ENCODE measurements at places on chromosomes 1 and 21.

- no peak for DNase-seq
Observed at GRCh38 chr1:186605762-186606350, 74.4 kb downstream of the PTGS2 start.

DNA sequence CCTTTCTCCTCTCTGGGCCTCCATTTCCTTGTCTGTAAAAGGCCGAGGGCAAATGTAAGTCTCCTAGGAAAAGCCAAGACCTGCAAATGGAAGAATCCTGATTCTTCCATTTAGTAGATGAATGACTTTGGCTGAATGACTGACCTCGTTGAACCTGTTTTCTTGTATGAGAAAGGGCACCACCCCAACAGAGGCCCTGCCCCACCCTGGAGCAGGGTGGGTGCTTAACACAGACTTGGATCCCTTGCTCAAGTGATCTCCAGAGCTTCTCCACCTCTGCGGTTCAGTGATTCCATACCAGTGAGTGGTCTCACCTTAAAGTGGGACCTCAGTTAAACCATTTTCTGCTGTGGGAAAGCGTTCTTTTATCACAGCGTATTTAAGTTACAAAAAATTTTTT is 39.0 kb upstream of the GUCA2B start:
- no peak for DNase-seq

- no peak for DNase-seq
Observed at GRCh38 chr1:180498594-180498993, 3.8 kb downstream of the ACBD6 start.

GRCh38 chr1:101051688-101052638 is 26.4 kb upstream of the DPH5 start:
- no peak for DNase-seq

DNA sequence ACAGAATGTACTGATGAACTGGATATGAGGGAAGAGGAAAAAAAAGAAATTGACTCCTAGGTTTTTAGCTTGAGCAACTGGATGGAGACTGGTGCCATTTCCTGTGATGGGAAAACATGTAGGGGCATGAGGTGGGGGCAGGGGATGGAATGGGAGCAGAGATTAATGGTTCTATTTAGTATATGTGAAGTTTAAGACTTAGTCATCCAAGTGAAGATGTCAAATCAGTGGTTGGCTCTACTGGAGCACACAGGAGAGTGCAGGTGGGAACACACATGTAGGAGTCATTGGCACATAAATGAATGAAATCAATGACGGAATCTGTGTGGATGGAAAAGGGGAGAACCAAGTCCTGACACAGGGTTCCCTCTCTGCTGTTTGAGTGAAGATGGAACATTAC is 224.4 kb upstream of the COA6 start:
- DNase-seq, result no peak

DNA sequence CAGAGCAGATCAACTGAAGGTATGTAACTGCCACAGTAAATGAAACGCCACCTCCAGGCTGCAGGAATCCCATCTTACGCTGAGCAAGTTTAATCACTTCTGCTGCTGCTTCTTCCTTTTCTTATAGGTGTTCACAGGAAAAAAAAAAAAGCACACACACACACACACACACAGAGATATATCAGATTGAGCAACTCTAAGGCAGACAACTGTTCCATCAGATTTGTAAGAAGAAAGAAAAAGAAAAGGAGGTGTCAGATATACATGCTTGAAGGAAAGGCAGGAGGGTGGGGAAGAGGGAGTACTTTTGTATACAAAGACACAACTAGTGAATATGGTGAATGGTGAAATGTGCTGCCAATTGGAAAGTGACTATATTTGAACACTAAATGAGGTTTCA is 28.6 kb downstream of the DSTYK start:
- DNase-seq, result no peak

DNA sequence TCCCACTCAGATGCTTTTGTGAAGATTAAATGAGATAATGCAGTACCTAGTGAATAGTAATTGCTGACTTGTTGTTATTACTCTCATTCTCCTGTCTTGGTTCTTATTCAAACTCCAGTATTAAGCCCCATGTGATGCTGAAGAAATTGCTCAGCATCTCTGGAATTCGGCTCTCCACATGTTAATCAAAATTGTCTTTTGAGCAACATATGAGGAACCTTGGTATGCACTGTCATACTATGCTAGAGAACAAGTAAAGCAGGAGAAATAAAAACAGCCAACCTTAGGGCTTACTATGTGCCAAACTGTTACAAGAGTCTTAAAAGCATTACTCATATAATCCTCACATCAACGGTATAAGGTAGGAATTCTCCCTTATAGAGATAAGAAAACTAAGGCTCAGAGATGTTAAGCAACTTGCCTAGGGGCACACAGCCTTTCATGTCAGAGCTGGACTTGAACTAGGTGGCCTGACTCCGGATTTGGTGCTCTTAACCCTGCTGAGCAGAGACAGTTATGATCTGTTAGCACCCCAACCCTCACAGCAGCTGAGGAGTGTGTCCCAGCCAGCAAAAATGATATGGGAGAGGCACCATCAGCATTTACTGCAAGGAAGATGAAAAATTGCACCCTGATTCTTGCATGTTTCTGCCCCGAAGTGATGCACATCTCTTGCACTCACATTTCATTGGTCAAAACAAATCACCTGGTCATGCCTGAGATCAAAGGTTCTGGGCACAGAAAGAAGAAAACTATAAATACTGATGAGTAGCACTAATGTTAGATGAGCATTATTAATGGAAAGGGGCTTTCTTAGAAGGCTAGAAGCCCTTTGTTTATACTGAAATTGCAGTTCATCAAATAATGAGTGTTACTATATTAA is 102.3 kb downstream of the OMA1 start:
- no peak for DNase-seq

DNA sequence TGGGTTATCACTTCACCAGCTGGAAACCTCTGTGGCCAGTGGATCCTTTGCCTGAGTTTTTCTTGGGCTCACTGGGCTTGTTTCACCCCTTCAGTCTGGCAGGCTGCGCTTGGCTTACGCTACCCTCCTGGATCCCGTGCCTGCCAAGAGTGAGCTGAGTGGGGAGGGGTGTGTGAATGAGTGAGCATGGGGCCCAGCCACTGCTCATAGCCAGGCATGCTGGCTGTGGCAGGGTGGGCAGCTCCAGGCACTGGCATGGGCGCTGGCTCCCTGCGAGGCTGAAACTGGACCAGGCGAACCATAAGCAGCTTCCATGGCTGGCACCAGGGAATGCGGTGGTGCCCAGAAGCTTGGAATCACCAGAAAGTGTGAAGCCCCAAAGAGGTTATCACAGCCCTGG is 19.8 kb upstream of the GBP3 start:
- no peak for DNase-seq

DNA sequence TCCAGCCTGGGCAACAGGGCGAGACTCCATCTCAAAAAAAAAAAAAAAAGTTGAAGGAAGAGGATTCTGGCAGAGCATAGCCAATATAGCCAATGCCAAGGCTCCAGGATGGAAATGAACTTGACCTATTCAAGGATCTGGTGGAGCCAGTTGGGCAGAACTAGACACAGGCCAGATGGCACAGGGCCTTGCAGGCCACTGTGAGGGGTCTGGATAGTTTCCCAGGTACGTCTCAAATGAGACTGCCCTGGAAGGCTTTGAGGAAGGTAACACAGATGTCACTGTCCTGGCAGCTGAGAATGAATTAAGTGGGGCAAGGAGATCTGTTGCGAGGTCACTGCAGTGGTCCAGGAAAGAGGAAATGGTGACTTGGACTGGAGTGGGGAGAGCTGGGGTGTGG is 12.0 kb upstream of the ARHGEF19 start:
- DNase-seq, result no peak

- DNase-seq, result no peak
Observed at GRCh38 chr1:41341772-41342562, 19.3 kb upstream of the FOXO6 start.

DNA sequence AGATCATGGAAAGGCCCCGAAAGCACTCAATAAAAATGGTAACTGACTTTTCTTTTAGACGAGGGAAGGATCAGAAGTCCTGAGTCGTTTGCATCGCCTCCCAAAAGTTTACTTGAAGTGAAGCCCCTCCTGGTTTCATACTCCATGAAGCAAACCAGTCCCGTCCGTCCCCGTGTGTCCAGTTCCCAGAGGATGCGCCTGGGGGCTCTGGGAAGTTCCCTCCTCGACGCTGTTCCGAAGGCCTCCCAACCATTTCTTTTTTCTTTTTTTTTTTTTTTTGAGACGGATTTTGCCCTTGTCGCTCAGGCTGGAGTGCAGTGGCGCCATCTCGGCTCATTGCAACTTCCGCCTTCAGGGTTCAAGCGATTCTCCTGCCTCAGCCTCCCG is 661 bp upstream of the OSCP1 start:
- no peak for DNase-seq

- no peak for DNase-seq
Observed at GRCh38 chr1:14733048-14733778, 134.7 kb downstream of the KAZN start.

DNA sequence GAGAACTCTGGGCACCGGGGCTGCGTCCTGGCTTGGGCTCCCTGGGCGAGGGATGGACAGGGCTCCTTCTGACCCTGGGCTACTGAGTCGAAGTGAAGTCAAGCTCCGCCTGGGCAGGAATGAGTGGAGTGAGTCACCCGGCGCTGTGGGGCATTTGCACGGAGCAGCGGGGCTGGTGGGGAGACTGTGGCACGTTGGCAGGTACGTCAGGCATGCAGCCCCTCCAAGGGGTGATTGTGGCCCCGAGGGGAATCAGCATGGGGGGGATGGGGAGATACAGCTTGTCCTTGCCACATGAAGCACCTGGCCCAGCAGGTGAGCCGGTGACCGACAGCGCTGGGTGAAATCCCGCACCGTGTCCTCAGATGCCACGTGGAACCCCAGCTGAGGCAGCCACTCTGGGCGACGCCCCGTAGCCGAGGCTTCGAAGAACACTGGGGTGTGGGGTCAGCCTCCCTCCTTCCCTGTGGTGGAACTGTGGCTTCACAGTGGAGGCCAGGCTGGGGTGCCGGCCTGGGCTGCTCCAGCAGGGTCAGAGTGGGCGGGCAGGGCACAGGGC is 62.3 kb downstream of the COL18A1 start:
- no peak for DNase-seq

DNA sequence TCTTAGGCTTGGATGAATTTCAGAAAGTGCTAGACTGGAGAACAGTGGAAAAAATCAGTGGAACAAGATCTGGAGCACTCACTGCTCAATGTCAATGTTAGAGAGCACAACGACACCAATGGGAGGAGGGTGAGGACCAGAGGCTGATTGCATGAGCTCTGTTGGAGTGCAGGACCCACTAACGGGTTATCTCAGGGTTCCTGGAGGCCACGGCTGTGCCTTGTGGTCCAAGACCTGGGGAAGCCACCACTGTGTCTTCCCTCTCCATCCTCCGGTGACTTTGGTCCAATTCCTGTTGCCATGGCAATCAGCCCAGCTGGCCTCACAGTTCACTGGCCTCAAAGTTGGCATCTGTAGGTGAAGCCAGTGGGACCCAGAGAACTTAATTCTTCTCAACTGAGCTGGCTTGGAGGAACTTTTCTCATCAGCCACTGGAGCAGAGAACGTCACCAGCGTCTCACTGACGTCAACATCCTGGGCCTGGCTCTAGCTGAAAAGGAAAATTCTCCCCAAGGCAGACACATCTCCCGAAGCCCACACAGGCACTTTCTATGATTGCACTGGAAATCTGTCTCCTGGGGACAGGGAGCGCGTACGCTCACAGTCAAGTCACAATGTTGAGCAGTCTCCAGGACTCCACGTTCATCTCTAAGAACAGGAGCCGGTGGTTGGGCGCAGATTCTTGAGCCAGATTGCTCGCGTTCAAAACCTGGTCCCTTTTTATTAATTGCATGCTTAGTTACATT is 21.9 kb upstream of the GPR157 start:
- no peak for DNase-seq

DNA sequence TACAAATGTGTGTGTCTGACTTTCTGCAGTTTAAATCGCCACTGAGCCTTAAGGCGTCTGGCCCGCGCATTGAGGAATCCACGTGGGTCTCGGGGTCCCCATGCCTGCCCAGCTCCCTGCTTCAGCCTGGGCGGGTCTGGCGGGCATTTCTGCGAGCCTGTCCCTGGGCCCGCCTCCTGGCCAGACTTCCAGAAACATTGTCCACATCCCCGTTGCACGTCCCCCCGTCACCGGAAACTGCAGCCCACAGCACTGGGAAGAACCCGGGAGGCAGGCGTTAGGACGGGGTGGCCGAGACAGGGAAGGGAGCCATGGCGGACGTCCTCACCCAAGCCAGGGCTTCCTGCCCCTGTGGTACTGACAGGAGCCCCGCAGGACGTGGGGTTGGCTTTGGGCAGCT is 113.1 kb upstream of the COL6A1 start:
- no peak for DNase-seq

DNA sequence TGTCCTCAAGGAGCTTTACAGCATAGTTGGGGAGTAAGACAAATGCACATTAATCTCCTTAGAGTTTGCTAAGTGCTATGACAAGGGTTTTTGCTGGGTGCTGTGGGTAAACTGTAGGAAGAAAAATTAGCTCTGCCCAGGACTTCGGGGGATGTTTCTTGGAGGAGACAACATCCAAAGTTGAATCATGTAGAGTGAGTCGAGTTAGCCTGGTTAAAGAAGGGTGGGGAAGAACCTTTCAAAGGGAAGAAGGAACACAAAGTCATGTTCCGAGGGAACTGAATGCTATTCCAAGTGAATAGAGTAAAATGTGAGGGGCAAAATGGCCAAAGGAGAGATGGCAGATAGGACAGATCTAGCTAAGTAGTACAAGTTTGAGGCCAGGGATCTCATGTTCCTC is 17.1 kb downstream of the SPRTN start:
- DNase-seq, result no peak

GRCh38 chr1:158285756-158286241 is 3.9 kb upstream of the CD1C start:
- DNase-seq, result peak; percentile 6

GRCh38 chr21:25733859-25734653 is 648 bp downstream of the ATP5PF start:
- no peak for DNase-seq

DNA sequence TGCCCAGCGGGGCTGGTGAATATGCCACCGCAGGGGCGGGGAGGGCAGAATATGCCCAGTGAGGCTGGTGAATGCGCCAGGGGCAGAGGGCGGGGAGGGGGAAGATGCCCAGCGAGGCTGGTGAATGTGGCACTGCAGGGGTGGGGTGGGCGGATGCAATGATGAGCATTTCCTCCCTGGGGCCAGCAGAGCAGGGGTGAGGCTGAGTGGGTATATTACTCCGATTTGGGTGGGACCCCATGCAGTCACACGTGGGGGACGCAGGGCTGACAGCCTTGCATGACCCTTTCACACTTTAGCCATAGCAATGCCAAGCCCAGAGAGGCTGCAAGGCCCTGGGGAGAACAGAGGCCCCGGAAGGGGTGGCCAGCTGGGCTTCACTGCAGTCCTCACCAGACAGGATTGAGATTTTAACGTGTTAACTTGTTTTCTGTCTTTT is 9.3 kb upstream of the SLX9 start:
- peak; percentile 74 for DNase-seq

- DNase-seq, result no peak
Observed at GRCh38 chr1:109341944-109342930, 35.4 kb upstream of the MYBPHL start.

GRCh38 chr1:20248971-20249612 is 41.6 kb upstream of the VWA5B1 start:
- peak; percentile 9 for DNase-seq

DNA sequence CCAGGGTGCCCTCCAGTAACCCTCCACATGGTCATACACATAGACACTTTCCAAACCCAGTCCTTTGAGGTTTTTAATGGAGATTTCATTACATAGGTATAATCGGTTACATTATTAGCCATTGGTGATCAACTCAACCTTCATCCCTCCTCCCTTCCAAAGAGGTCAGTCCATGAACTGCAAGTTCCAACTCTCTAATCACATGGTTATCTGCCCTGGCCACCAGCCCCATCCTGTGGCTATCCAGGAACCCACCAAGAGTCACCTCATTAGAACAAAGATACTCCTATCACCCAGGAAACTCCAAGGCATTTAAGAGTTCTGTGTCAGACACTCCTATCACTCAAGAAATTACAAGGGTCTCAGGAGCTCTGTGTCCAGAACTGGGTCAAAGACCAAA is 12.2 kb downstream of the ATP1A4 start:
- DNase-seq, result no peak

All from T-cell (primary cell).